ENCODE measurements at places on chromosomes 3 and 15.

GRCh38 chr3:52528586-52529375, 4.9 kb downstream of the NT5DC2 start:
- no peak for DNase-seq

- no peak for DNase-seq
These were observed 425.8 kb downstream of the ERC2 start for GRCh38 chr3:56042326-56042951.

GRCh38 chr3:112411425-112411824, 78.5 kb downstream of the CD200 start:
- DNase-seq: no peak

- peak; percentile 1 for DNase-seq
These were observed 279.3 kb upstream of the C2CD4B start for GRCh38 chr15:62444104-62445022.

DNA sequence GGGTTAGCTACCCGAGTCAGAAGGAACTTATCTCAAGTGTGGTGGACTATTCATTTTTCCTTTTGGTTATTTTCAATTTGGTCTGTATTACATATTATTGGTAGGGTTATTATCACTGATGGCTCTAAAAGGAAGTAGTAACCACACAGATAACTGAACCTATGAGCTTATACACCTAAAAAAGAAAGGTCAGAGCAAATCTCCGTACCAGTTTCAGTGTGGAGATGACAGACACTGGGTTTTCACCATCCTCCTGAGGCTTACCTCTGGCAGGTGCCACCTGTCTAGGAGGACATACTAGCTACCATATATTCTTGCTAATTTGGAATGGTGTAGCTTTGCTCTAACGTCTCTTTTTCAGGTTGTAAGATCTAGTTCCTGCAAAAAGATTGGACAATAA, 10.2 kb downstream of the GAP43 start:
- DNase-seq: no peak

- DNase-seq: no peak
These were observed 65.6 kb downstream of the SLC6A6 start for GRCh38 chr3:14467814-14468620.

- DNase-seq: no peak
These were observed 20.0 kb downstream of the SLC35G2 start for GRCh38 chr3:136838641-136839555.

DNA sequence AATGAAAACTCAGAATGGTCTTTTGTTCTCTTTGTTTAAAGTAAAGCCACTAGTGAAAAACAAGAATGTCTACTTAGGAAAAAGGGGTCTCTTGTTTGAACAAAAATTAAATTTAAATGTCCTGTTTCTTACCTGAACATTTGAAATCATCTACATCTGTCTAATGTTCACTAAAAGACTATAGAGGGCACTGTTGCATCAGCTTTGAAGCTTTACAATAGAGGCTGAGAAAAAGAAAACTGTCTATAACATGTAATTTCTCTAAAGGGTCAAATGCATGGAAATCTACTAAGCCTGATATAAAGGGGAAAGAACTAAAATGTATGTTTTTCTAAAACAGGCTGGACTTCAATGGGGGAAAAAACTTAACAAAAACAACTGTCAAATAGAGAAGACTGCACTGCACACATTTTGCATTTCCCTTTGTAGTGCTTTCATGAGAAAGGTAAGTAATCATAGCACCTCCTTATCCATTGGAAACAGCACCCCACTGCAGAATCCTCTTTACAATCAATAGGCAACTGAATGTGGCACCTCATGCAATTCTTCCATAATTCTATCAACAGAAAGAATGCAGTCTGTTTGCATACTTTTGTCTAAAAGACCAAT, 26.3 kb downstream of the DPH6 start:
- no peak for DNase-seq

- no peak for DNase-seq
These were observed 147.2 kb downstream of the ISL2 start for GRCh38 chr15:76483752-76484151.

- DNase-seq: no peak
These were observed 17.0 kb downstream of the XXYLT1 start for GRCh38 chr3:195253923-195254432.

DNA sequence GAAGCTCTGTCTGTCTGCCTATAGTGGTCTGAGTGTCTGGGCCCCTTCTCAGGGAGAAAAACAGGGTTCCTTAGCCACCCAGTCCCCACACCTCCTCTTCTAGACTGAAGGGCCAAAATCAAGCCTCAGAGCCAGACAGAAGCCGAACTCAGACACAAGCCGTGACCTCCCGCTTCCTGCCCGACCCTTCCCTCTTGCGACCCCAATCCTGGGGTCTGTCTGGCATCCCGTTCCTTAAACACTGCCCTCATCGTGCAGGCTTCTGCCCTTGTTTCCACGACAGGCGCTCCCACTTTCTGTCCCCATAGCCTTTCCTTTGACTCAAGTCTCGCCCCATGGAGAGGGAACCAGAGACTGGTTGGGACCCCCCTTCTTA, 32.3 kb downstream of the EPHB3 start:
- no peak for DNase-seq

DNA sequence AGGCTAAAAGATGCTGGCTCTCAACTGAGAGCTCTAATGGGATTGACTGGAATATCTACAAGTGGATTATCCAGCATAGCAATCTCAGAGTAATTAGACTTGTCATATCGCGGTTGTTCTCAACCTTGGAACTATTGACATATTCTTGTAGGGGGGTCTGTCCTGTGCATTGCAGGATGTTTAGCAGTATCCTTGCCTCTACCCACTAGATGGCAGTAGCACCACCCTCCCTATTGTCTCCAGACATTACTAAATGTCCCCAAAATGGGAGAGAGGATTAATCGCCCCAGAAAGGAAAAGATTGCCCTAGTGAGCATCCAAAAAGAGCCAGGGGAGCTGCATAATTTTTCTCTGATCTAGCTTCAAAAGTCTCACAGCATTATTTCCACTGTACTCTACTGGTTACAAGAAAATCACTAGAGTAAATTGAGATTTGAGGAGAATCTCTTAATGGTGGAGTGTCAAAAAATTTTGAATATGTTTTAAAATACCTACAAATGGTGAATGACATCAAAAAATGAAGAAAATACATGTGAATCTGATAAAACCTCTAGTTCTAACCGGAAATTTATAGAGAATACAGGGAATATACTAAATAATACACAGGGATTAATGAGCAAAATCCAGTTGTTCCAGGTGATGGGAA, 388.2 kb upstream of the AGTR1 start:
- DNase-seq: no peak

- DNase-seq: no peak
These were observed 43.2 kb downstream of the GTPBP8 start for GRCh38 chr3:113034011-113034410.

DNA sequence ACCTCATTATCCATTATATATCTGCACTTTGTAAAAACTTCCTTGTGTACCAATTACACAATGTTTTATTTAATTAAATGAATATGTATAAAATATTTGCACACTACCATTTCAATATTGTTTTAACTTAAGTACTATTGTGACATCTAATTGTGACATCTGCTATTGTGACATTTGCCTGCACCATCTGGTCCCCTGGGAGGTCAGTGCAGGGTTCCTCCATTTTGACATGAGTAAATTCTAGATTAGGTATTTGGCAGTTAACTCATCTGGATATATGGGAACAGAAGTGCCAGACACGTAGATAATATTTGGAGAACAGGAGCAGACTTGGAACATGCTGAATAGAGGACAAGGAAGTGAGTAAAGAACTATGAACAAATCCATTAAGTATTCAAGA, 332.1 kb downstream of the VGLL3 start:
- no peak for DNase-seq

GRCh38 chr3:102189541-102189940, 245.3 kb upstream of the ZPLD1 start:
- no peak for DNase-seq

GRCh38 chr15:78422571-78423340, 15.3 kb upstream of the IREB2 start:
- peak; percentile 32 for DNase-seq

DNA sequence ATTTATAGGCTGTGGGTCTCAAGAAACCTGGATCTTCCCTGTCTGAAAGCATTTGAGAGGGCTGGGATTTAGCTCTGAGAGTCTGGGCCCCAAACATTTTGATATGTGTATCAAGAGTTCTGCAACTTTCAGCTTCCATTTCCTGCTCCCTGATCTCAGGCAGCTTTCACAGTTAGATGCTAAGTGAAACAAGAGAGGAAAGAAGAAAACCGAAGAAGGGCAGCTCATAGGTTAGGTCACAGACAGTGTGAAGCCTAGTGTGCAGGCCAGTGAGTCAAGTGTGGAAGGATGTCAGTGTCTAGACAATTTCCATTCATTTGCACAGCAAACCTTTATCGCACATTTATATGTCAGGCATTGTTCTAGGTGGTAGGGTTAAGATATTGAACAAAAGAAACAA, 173.6 kb upstream of the PROK2 start:
- no peak for DNase-seq

DNA sequence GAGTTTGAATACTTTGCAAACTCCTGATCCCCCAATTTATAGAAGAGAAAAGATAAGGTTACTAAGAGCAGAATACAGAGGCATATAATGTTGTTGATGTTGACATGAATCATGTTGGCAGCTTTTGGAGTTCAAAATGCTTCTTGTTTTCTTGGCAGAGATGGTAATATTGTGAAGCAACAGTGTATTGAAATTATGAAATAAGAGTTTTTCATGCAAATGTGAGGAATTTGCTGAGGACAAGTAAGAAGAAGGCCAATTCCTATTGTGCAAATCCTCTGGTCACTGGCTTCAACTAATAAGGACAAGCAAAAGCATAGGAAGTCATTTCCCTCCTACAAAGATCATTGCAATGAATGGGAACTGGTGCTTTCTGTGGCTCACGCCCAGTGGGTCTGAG, 126.9 kb upstream of the CHL1 start:
- no peak for DNase-seq

GRCh38 chr3:195385526-195385925, 57.3 kb downstream of the ACAP2 start:
- no peak for DNase-seq

DNA sequence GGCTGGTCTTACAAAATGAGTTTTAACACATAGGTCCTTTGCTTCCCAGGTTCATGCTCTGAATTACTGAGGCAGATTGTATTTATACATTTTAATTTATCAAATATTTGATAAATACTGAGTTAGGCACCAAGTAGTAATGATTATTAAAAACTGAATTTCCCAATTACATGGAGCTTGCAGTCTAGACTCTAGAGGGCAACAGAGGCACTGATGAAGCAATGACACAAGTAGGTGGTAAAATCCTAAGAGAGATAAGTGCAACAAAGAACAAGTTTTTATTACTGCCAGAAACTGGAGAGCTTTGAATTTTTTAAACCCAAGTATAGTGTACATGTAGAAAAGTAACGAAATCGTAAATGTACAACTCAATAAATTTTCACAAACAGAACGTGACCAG, 406.2 kb upstream of the RARB start:
- no peak for DNase-seq

- DNase-seq: no peak
These were observed 456.0 kb downstream of the CNTN4 start for GRCh38 chr3:2554656-2555055.

DNA sequence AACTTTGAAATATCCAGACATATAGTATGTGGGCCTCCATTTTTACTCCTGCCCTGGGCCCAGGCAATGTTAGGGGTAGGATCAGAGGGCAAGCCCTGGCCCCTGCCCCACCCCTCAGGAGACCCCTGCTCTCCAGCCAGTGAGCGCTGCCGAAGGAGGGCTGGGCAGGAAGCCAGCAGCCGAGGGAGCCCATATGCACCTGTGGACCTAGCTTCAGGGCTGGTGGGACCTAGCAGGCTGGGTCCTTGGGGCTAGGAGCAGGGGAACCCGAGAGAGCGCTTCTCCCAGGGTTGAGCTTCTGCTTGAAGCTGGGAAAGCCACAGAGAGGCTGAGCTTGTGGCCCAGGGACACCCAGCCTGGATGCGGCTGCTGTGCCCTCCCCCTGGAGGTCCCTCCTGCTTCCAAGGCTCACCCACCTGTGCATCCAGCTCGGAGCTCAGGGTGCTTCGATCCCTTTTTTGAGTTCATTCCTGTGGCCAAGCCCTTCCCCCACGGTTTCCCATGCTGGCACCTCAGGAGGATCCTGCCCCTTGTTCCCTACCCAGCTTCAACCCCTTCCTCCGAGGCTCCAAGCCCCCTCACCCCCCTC, 21.0 kb upstream of the CYP11A1 start:
- DNase-seq: no peak

DNA sequence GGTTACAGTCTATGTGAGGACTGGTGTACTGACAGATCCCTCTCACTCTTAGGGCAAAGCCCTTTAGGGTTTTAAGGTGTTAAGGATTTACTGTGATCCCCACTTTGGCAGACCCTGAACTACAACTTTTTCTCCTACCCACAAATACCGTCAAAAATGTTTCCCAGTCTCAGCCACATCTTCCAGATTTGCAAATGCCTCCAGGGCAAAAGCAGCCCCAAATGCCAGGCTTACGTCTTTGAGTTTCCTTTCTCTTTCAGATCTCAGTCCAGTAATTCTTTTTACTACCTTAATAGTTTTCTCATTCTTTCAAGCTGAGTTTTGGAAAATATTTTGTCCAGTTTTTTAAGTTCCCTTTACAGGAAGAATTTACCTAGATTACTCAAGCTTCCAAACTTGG, 13.4 kb upstream of the ITGA11 start:
- no peak for DNase-seq

DNA sequence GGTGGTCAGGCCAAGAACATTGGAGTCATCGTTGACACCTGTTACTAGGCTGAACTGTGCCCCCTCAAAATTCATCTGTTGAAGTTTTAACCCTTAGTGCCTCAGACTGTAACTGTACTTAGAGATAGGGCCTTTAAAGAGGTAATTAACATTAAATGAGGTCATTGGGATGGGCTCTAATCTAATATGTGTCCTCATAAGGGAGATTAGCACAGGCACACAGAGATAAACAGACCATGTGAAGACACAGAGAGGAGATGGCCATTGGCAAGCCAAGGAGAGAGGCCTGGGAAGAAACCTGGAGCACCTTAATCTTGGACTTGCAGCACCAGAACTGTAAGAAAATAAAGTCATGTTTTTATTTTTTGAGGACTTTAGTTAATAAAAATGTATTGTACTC, 59.6 kb downstream of the PLCL2 start:
- no peak for DNase-seq

DNA sequence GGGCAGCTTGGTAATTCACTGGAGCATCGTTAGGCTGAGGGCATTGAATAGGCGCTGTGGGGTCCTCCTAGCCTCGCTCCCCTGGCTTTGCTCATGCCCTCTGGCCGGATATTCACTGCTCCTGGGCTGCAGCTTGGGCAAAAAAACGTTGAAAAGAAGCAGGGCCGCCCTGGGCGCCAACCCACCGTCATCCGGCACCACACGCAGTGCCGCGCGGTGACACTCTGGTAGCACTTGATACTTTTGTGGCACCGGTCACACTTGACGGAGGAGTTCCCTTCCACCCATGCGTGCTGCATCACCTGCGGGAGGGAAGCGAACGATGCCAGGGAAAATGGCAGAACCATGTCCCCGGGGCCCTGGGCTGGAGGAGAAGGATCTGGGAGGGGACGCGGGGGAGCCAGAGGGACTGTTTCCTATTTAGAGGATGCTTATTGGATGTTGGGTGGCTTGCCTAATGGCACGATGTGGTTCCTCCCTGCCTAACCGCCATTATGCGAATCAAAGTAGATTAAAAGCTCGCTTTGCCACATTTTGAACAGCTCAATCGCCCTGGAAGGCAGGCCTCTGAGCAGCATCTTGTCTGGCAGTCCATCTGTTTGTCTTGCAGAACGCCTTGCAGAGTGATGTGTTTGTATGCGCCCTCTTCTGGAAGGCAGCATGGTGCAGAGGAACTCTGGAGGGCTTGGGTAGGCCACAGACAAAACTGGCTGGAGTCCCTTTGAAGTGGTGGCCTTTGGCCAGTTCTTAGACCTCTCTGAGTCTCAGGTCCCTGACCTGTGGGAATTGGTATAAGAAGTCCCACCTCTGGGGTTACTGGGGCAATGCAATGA, 93.2 kb downstream of the DGKG start:
- no peak for DNase-seq
